ENCODE measurements at places on chromosomes 2 and 18.

DNA sequence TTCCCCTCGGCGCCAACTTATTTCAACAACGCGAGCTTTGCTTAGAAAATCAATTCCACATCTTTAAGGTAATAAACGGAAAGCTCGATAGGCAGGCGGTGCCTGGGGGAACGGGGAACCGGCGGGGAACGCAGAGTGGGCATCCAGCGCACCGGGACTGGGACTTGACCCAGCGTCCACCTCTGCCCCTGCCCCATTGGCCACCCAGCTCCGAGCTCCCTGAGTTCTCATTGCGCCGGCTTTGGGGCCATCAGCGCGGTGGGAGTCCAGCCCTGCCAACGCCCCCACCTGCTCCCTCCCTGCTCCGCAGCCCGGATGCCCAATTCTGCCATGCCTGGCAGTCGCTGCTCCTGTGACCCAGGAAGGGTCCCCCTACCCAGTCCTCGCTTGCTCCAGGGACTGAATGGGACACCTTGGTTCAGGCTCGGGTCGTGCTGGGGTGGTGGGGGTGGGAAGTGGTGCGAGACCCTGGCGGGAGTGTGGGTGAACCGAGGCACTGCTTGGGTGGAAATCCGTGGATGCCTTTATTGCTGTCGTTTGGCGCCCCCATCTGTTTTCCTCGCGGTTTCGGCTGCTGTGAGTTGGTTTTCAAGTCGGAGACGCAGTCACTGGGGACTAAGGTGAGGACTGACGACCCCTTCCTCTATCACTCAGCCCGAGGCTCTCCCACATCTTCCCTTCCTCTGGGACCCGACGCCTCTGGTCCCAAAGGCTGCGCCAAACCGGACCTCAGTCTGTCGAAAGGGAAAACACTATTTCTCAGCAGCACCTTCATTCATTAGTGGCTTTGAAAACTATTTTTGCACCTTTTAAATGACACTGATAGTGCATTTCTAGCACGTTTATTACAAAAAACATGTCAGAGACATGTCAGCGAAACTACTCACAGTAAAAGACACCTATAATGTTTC lies 2.4 kb upstream of the EVX2 start:
- no peak for DNase-seq

DNA sequence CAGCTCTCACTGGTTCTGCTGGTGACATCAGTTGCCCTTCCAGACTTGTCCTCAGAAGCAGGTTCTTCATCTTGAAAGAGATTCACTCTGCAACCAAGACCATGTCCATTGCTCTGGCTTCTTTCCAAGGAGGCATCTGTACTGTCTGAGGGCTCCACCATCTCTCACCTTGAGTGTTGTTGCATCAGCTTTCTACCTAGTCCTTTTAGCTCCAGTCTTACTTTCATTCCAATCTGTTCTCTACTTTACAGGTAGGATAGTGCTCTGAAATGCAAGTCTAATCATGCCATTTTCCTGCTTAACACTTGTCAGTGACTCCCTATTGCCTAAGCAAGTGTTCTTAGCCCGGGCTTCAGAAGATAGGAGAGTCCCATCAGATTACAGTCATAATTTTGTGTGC lies 117.7 kb downstream of the EN1 start:
- DNase-seq = no peak

DNA sequence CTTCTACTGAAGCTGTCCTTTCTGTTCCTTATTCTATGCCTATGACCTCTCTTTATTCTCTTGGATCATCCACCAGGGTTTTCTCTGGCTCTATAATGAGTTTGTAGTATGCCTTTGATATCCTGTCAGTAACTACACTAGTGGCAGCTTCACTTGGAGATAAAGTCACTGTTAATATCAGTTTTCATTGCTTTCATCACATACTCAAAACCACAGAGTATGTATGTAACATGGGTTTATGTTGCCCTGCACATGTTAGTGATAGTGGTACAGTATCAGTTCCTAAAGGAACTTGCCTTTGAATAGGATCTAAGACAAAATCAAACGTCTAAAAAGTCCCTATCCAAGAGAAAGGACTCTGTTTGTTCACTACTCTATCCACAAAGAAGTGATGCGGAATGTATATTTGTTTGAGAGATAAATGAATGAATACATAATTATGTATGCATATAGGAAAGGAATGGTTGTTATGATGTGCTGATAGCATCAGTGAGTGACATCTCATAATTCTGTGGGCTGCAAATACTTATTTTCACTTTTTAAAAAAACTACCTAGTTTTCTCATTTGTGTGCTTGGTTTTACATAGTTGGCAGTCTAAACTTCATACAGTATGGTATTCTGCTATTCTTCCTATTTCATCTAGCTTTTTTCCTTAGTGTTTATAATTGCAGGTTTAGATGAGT lies 45.1 kb downstream of the TET3 start:
- no peak for DNase-seq

GRCh38 chr2:43127208-43127940 lies 99.0 kb downstream of the ZFP36L2 start:
- peak; percentile 95 for DNase-seq

DNA sequence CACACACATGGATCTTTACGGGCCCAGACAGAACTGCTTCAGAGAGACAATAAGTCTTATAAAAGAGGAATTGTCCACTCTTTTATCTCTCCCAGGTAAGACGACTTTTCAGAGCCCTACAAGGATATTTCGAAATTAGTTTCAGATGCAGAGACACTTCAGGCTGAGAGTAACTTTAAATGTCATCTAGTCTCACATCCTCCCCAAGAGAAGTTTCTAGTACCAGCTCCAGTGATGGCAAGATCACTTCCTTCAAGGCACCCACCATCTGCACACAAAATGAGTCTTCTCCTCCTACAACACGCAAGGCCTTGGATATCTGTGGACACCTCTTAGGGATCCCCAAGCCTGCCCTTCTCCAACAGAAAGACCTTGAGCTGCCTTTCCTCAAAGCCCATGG lies 39.0 kb upstream of the KLHL29 start:
- DNase-seq = no peak

GRCh38 chr2:96642564-96643360 lies at the start of gene FER1L5:
FER1L5 (plus strand) TSS chr2:96642764; CDS start chr2:96642837, 73 bp downstream.
- DNase-seq = no peak

GRCh38 chr2:185291035-185291647 lies 447.5 kb upstream of the FSIP2 start:
- no peak for DNase-seq

DNA sequence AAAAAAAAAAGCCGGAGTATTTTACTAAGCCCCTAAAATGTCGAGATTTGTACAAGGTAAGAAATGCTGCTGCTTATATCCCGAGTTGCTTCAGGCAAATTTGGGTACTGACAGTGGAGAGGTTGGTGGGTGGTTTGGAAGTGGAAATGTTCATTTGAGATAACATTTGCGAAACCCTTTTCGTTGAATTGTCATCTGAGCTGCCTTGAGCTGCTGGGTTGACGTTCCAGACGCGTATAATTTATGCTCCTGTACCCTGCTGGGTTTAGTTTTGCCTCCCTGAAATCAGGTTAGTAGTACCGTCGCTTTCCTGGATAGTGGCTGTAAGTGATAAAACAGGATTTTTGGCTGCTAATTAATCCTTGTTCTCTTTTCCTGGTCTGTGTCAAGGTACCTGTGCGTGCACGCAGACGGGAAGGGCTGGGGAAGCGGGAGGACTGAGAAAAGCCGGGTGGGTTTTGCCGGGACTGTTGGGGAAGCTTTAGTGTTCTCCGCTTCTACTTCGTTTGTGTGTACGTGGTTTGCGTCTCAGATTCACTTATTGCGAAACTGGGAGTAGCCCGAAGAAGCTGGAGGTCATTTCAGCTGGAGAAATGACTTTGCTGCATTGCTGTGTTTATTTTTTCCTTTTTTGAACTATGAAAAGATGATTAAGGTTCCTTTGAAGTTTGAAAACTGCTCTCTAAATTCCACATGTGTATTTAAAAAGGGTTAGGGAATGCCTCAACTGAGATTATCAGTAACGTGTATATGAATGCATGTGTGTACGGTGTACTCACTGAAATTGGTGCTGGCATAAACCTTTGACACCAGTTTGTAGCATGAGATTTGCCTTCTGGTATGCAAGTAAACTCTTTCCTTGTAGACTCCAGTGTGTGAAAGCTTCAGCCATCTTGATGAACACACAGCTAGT lies 709 bp downstream of the UGP2 start:
- DNase-seq = no peak

DNA sequence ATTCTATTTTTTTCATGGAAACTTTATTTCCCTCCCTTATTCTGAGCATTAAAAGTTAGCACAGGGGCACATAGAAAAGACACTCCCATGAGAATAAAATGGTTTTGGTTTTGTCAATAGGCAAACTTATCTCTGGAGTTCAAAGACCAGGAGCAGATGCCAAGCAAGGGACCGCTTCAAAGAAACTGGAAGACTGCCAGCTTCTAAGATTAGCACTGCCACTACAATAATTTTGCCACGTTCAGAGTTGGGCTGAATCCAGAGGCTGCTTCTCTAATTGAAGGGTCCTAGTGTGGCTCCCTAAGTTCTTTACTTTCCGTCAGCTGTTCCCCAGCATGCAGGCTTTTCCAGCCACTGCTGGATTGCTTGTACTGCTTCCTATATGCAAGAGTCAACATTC lies 681.0 kb upstream of the GCFC2 start:
- no peak for DNase-seq

DNA sequence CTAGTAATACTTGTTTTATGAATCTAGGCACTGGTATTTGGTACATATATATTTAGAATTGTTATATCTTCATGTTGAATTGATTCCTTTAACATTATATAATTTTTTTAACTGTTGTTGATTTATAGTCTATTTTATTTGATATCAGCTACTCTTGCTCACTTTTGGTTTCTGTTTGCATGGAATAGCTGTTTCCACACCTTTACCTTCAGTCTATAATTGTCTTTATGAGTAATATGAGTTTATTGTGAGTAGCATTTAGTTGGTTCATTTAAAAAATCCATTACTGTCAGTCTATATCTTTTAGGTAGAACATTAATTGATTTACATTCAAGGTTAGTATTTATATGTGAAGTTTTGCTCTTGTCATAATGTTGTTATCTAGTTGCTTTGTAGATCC lies 58.6 kb downstream of the SMCHD1 start:
- DNase-seq = no peak

DNA sequence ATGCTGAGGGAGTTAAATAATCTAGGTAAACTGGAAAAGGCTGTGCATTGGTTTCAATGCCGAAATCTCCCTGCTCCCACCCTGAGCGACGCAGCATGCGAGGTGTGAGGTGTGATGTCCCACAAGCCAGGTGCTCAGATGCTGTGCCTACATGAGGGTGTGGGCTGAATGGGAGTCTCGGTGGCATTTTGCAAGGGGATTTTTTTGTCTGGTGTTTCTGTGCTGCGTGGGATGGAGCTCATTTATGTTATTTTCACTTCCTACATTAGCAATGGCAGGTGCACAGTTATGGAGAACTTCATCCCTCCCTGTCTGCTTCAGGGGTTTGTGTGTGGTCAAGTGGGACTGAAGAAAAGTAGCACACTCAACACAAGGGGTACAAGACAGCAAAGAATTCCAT lies 110.2 kb upstream of the CCDC68 start:
- no peak for DNase-seq

DNA sequence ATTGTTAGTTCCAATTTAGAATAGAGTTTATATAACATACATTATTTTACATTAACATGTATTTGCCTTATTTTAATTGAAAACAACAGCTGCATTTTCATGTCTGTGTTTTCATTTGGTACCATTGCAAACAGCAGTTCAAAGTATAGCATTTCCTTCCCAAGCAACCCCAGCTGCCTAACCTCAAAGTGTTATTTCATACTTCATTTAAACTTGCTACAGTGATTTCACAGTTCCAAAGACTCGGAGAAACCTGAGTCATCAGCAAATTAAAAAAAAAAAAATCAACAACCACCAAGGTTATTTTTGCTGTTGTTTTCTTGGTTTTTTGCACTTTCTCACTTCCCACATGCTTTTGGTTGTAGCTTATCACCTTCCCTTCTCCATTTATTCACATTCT lies 236.5 kb upstream of the SPHKAP start:
- no peak for DNase-seq

GRCh38 chr2:30869988-30870387 lies 62.7 kb upstream of the CAPN13 start:
- DNase-seq = no peak

GRCh38 chr18:10454681-10455557 lies 484 bp downstream of the APCDD1 start:
- no peak for DNase-seq

GRCh38 chr18:9876867-9877654 lies 8.7 kb upstream of the TXNDC2 start:
- no peak for DNase-seq

DNA sequence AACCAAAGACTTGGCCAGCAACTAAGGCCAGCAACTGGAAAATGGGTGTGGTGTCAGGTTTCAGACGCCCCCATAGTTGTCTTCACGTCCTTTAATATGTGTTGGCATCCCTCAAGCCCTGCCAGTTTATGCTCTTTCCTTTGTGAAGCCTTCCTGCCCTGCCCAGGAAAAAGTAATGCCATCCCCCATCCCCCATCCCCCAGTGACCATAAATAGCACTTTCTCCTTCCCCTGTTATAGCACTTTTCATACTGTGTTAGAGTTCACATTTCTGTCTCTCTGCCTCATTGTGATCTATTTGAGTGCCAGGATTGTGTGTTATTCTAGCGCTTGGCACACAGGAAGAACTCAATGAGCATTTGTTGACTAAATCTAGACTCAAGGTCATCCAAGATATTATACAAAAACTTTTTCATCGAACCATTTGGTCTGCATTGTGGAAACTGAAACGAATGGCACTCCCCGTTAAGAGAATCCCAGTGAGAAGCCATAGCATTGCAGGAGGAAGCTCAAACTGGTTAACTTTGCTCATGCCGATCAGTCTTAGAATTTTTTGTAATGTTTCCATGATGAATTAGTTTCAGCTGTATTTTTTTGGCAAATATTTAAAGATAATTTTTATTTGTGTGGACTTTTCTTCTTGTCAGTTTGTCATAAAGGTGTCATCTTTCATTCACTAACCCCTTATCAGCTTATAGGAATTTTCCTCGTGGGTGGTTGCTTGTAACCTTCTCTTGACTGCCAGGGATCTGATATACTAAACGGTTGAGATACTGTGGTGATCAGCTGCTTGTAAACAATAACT lies 15.7 kb downstream of the CRIM1 start:
- no peak for DNase-seq

DNA sequence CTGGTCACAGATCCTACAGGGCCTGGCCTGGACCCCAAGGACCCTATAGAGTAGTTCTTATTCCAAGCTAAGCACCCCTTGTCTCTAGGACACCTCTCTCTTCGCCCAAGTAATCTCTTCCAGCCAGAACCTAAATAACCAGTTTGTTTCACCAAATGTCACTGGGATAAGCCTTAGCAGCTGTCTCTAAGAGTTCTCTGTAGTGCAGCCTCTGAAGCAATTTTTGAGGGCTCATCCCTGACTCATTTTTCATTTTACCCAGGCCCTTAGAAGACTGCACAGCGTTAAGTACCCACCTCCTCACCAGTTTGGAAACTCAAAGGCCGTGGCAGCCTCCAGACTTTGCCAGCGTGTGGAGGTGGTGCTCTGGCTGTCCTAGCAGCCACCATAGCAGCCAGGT lies 290.1 kb upstream of the SIX2 start:
- DNase-seq = no peak

- DNase-seq = no peak
Observed at GRCh38 chr2:233245406-233245805, 6.1 kb upstream of the ATG16L1 start.

Measured in stimulated activated CD4-positive, alpha-beta T cell treated with anti-CD3 and anti-CD28 coated beads, Interleukin-1b, Interleukin-23, amount 100 ng/mL, for 4 hours (primary cell).